ENCODE measurements at places on chromosomes 3 and 15.
A peak's percentile ranks its signal among the peaks of the same experiment; 100 is the strongest.

- peak; percentile 77 for DNase-seq
Measured at GRCh38 chr3:31275038-31275572, 257.6 kb upstream of the STT3B start.

GRCh38 chr3:135007607-135008006 lies 212.5 kb downstream of the EPHB1 start:
- no peak for DNase-seq

GRCh38 chr3:128903501-128903900 lies 24.1 kb downstream of the ACAD9 start:
- DNase-seq: no peak

GRCh38 chr3:161745741-161746140 lies 249.1 kb downstream of the OTOL1 start:
- DNase-seq: no peak

DNA sequence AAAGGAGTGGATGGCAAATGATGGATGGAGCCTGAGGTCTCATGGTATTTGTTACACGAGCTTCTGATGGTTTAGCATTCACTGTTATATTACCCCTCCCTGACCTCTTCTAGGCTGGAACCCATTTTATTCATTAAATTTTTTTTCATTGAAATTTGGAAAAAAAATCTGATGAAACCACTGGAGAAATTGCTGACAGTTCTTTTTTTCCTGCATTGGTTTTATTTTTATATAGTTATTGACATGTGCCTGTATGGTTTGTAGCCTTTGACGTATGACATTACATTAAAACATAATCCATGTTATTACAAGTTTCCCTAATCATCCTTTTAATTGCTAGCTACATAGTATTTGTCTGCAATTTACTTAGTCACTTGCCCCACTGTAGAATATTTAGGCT lies 81.8 kb downstream of the CLDN11 start:
- DNase-seq: no peak

- peak; percentile 83 for DNase-seq
Measured at GRCh38 chr15:51281368-51281967, 56.9 kb downstream of the CYP19A1 start.

DNA sequence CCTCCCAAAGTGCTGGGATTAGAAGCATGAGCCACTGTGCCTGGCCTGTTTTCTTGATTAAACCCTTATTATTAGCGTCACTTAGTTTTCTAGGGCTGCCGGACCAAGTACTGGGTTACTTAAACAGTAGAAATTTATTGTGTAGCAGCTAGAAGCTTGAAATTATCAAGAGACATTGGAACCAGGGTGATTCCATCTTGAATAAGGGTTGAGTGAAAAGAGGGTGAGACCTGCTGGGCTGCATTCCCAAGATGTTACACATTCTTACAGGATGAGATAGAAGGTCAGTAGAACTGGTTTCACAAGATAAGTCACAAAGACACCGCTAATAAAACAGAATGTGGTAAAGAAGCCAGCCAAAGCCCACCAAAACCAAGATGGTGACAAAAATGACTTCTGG lies 18.6 kb upstream of the FSTL1 start:
- no peak for DNase-seq

- no peak for DNase-seq
Measured at GRCh38 chr3:33602829-33603228, 115.2 kb downstream of the CLASP2 start.

DNA sequence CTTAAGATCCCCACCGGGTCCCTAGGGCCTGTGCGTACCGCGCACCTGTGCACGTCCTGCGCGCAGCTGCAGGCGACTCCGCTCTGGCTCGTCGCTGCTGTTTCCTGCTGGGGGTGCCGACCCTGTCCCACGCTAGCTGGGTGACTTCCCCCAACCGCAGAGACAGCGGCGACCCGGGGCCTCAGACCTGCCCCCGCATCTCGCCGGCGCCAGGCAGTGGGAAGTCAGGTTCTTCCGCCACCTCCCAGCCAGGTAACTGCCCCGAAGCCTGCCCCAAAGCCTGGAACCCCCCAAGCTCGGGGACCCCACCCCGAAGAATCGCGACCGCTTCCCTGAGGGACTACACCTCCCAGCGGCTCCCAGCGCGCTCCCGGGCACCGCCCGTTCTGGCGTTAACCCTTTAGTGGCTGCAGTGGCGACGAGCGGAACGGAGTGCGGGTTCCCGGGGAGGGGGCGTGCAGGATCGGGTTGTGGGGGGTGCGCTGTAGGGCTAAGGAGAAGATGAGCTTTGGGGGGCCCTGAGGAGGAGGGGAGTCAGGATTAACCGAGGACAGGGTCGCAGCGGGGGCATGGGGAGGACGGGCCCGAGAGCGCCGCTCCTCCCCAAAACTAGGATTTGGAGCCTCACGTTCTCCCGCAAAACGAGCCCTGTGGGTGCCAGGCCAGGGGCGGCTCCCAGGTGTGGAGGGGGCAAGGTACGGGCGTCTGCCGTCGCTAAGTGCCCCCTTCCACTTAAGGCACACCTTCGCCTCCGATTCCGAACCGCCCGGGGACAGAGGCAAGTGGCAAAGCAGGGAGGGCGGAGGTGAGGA lies 589 bp downstream of the NEIL1 start:
- peak; percentile 78 for DNase-seq

DNA sequence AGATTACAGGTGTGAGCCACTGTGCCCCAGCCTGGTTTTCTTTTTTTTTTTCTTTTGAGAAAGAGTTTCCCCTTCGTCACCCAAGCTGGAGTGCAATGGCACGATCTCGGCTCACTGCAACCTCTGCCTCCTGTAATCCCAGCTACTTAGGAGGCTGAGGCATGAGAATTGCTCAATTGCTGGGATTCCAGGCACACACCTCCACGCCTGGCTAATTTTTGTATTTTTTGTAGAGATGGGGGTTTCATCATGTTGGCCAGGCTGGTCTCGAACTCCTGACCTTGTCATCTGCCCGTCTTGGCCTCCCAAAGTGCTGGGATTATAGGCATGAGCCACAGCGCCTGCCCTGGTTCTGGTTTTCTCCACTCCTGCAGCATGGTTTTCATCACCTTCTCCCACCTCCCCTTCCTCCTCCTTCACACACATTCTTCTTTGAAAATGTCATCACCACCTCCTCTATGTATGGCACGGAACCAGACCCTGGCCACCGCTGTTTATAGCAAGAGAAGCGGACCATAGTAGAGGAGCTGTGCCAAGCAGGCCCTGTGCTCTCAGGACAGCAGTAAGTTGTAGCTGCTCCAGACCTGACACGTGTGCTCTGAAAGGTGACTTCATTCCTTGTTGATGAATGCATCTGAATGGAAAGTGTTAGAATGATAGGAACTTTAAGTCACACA lies 14.6 kb upstream of the AHSG start:
- DNase-seq: peak; percentile 38

- DNase-seq: no peak
Measured at GRCh38 chr15:66724732-66725463, 22.9 kb downstream of the SMAD6 start.

- DNase-seq: no peak
Measured at GRCh38 chr3:68135067-68135466, 480.7 kb upstream of the SUCLG2 start.

DNA sequence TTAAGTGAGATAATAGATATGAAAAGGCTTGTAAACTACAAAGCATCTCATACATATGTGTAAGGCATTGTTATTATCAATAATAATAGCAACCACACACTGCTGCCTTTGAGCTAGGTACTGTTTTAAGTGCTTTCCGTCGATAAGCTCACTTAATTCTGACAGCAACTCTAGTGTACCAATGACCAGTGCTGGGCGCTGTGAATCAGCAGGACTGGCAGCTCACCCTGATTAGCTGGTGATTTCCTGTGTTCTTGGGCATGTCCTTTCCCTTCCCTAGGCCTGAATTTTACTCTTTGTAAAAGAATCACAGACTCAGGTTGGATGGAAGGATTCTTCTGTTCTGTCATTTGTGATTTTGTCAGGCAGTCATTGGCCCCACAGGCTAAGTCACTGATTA lies 215.6 kb downstream of the LPP start:
- DNase-seq: no peak

DNA sequence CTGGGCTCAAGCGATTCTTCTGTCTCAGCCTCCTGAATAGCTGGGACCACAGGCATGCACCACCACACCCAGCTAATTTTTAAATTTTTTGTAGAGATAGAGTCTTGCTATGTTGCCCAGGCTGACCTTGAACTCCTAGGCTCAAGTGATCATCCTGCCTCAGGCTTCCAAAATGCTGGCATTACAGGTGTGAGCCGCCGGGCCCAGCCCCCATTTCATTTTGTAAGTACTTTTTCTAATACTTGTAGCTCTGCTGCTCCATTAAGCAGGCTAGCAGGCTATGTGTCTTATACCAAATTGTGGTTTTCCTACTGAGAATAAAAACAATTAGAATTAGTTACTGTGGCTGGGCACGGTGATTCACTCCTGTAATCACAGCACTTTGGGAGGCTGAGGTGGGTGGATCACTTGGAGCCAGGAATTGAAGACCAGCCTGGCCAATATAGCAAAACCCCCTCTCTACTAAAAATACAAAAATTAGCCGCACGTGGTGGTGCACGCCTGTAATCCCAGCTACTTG lies 22.4 kb downstream of the NIPA1 start:
- DNase-seq: no peak

- no peak for DNase-seq
Measured at GRCh38 chr3:45841420-45841756, 531 bp downstream of the LZTFL1 start.

DNA sequence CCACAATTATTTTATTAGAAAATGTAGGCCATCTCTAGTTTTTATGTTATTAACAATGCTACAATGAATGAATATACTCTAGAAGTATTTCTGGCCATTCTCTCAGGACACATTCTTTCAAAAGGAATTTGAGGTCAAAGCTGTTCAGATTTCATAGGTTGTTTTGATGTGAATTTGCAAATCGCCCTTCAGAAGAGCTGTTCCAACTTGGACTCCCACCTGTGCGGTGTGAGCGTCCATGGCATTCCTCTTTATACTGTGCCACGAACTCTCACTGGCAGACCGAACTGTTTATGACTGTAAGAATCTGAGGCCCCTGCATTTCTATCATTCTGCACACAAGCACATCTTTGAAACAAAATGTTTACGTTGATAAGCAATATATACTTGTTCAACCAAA lies 18.6 kb upstream of the SLC24A5 start:
- DNase-seq: no peak

- peak; percentile 19 for DNase-seq
Measured at GRCh38 chr15:34679291-34679690, 75.5 kb downstream of the GJD2 start.

- no peak for DNase-seq
Measured at GRCh38 chr3:133124511-133124910, 86.3 kb downstream of the TMEM108 start.

- DNase-seq: no peak
Measured at GRCh38 chr3:118809696-118810498, 224.7 kb downstream of the IGSF11 start.

- DNase-seq: no peak
Measured at GRCh38 chr15:65264863-65265430, 21.7 kb downstream of the PARP16 start.

DNA sequence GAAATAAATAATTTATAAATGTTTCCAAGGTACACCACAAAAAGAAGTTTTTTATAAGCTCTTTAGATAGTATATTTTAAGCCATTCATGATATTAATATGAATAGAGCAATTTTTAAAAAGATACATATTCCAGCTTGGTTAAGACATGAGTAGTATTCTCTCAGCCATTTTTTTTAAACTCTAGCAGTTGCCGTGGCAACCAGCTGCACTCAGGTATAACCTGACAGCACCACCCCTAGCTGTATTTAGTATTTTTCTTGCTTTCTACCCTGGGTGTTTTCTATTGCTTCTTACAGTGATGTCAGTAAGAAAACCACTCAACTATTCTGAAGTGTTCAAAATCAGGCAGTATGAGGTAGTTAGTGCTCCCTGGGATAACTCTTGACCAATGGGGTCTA lies 496.3 kb upstream of the CNTN3 start:
- no peak for DNase-seq

Data from GM03348 (cell line).